ENCODE measurements at places on chromosomes 5 and 9.

- no peak for DNase-seq
Measured at GRCh38 chr9:95822583-95823431, 52.7 kb upstream of the ERCC6L2 start.

DNA sequence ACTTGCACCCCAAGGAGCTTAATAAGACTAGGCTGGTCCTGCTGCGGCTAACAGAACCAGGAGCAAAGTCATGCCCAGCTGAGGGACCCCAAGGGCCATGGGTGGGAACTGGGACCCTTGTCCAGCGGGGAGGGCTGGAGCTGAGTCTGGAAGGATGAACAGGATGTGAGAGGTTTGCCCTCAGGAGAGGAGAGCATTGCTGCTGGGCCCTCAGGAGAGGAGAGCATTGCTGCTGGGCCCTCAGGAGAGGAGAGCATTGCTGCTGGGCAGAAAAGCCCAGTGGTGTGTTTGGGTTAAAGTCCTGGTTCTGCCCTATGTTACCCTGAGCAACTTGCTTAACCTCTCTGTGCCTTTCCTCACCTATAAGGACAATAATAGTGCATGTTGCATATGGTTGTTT, 125.8 kb downstream of the MACROH2A1 start:
- DNase-seq: no peak

DNA sequence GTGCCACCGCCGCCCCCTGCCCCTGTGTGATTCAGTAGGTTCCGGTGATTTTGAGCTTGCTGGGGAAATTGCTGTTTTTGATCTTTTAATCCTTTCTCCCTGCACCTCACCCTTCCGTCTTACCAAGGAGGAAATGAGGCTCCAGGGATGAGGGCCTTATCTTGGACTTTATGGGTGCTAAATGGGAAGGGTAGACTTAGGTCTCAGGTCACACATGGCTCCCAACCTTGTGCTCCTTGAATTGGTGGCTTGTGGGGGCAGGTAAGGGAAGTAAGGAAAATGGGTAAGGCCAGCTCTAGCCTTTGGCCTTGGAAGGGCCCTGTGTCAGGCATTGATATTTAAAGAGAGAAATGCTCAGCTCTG, 1.9 kb downstream of the ERGIC1 start:
- no peak for DNase-seq

DNA sequence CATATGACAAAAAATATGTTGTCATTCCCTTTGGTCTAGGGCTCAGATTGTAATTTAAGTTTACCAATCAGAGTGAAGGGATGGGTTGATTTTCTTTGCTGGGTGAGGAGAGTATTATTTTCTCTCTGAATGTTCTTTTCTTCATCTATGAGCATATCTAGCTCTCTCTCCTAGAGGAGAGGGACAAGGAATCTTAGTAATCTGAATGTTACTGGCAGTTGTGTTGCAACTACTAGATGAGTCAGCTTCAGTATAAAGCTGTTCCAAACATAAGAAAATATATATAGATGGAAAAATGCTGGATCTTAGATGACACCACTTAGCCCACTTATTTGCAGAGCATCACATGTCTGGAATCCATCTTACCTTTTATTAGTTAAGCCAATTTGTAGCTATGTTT, 259.3 kb downstream of the TUSC1 start:
- no peak for DNase-seq

GRCh38 chr9:19631181-19631580, 157.7 kb downstream of the SLC24A2 start:
- no peak for DNase-seq

DNA sequence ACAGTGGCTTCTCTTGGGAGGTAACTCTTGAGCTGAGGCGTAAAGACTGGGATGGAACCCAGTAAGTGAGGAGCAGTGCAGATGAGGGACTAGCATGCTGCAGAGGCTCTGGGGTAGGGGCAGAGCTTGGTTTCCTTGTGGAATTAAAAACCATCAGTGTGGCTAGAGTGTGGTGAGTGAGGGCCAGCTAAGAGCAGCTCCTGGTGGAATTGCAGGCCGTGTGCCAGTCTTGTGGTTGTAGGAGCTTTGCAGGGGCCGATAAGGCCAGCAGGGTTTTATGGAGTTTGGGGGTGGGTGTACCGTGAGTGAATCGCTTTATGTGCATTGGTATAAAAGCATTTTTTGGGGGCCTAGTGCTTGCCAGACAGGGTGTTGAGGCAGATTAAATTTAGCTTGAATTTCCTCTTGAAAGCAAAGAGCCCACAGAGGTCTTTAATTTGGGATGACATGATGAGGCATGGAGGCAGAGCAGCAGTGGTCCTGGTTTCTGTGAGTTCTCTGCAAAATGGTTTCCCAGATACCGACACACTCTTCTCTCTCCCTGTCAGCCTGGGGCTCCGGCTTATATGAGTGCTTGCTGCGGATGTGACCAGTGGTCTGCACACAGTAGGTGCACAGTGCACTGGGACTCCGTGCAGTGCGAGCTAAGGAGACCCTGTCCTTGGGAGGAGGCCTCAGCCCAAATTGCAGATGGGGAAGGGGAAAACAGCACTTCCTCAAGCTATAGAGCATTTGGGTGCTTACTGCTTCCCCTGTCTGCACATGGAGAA, 176.4 kb upstream of the PITX1 start:
- DNase-seq: no peak

- no peak for DNase-seq
Measured at GRCh38 chr5:1247811-1248210, 22.6 kb downstream of the SLC6A18 start.

- no peak for DNase-seq
Measured at GRCh38 chr5:126454081-126454480, 30.9 kb downstream of the GRAMD2B start.

Data from NCI-H1436 (cell line).